HepG2 (cell line): ENCODE measurements at places on chromosomes 5 and 9.
A peak's percentile ranks its signal among the peaks of the same experiment; 100 is the strongest.

- no peaks in the 10 kb centered on the region for H3K27me3 ChIP-seq
- H3K27ac ChIP-seq: no peak overlapping the region
- H3K4me3 ChIP-seq: no peak overlapping the region
- 0 out of 3 replicates have a peak, but pooled peaks cover 10% of the 10 kb centered on the region for H3K36me3 ChIP-seq
These were observed 41.2 kb upstream of the SPRY4 start for GRCh38 chr5:142366007-142366406.

DNA sequence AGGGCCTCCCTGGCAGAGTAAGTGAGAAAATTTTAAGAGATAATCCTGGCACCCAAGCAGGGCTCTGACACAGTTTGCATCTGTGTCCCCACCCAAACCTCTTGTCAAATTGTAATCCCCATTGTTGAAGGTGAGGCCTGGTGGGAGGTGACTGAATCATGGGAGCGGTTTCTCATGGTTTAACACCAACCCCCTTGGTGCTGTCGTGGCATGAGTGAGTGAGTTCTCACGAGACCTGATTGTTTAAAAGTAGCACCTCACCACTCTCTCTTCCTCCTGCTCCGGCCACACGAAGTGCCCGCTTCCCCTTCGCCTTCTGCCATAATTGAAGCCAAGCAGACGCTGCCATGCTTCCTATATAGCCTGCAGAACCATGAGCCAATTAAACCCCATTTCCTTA lies 80.1 kb downstream of the FBXW11 start:
- peaks cover 5% of the 10 kb centered on the region for H3K4me1 ChIP-seq
- H3K36me3 ChIP-seq: no peaks in the 10 kb centered on the region
- no peak overlapping the region for H3K27ac ChIP-seq

GRCh38 chr5:175321927-175322532 lies 122.0 kb downstream of the DRD1 start:
- no peaks in the 10 kb centered on the region; the same call in 1 of the 2 replicates for H3K27me3 ChIP-seq
- H3K27ac ChIP-seq: no peak overlapping the region
- H3K4me3 ChIP-seq: no peak overlapping the region
- no peaks in the 10 kb centered on the region for H3K36me3 ChIP-seq
- no peaks in the 10 kb centered on the region for H3K4me1 ChIP-seq

DNA sequence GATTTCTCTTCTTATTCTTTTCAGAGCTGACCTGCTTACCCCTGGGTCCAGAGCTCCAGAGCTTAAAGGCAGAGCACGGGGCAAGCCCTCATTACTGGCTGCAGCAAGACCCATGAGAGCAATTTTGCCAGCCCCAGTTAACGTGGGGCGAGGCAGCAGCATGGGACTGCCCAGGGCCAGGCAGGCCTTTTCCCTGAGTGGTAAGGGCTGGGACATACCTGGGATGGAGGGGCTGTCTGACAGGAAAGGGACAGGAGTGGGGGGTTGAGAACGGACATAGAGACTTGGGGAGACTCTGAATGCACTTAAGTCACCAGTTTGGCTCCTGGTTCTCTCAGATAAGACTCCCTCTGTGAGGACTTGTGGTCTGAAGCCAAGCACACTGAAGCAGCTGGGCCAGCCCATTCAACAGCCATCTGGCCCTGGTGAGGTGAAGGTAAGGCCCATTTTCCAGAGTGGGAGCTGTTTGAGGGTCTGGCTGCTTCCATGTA lies 26.2 kb downstream of the HMGXB3 start:
- no peak overlapping the region for H3K4me3 ChIP-seq
- no peak for DNase-seq
- peaks cover 54% of the 10 kb centered on the region for H3K4me1 ChIP-seq
- H3K36me3 ChIP-seq: peaks cover 23% of the 10 kb centered on the region
- H3K27ac ChIP-seq: peak overlapping the region; percentile 92
